Fibroblast of gingiva (primary cell): ENCODE measurements at places on chromosomes 2 and 18.

- DNase-seq: no peak
Observed at GRCh38 chr2:176106581-176107539, at the start of gene HOXD11. TSS of gene HOXD11 (plus strand) at chr2:176107280. CDS start at chr2:176107356, 76 bp downstream.

DNA sequence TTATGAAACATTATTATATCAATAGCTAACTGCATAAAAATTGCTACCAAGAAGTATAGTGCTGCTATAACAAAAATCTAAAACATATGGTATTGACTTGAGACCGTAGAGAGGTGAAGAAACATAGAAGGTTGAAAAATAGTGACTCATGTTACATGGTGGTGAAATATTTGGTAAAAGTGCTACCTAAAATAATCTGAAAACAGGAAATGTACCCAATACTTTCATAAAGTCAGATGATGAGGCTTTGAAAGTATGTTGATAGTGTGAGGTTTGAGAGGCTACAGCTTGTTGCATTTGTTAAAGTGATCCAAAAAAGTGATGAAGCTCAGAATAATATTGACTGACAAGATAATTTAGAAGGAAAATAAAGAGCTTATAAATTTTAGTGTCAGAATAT is 718.7 kb upstream of the SLC8A1 start:
- no peak for DNase-seq

GRCh38 chr2:189188115-189188805 is 8.7 kb upstream of the COL5A2 start:
- no peak for DNase-seq

DNA sequence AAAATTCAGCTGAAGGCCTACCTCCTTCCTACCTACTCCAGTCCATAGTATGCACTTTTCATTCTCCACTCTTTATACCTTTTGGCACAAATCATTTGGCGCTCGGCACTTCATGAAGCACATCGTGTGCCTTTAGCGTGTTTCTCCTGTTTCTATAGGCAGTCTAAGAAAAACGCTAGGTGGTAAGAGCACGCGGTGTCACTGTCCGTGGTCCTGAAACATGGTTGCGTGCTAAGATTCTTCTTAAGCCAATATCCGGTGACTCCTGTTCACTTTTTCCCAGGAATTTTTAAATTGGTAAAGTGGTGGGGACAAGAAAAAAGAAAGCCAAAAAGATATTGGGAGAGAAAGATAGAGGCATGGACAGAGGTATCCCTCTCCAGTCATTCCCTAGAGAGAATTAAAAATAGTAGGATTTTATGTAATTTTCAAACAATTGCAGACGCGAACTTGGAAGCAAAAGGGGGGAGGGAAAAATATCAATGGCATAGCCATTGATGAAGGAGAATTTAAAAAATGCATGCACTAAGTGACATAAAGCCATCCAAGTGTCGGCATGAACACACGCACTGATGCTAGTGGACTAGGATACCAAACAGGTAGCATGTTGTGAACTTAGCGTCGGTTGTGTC is 1.4 kb upstream of the CTNNA2 start:
- no peak for DNase-seq

GRCh38 chr2:170548304-170548703 is 166.8 kb upstream of the SP5 start:
- DNase-seq: no peak

- peak; percentile 21 for DNase-seq
Observed at GRCh38 chr2:158740621-158741020, 54.5 kb upstream of the DAPL1 start.

DNA sequence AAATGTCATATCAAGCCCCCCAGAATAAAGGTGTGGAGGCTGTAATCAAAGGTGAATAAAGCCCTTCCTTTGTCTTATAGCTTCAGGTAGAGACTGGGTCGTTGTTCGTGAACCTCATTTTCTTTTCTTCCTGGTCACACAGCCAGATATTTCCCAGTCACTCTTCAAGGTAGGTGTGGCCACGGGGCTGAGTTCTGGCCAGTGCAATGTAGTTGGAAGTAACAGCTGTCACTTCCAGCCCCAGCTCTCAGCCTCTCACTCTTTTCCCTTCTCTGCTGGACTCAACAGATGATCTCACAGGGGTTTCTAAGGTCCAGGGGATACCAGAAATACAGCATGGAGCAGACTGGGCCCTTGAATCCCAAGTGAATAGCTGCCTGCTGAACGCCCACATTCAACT is 15.8 kb upstream of the TRPM8 start:
- no peak for DNase-seq

GRCh38 chr2:101931402-101931801 is 60.4 kb upstream of the IL1R2 start:
- no peak for DNase-seq

DNA sequence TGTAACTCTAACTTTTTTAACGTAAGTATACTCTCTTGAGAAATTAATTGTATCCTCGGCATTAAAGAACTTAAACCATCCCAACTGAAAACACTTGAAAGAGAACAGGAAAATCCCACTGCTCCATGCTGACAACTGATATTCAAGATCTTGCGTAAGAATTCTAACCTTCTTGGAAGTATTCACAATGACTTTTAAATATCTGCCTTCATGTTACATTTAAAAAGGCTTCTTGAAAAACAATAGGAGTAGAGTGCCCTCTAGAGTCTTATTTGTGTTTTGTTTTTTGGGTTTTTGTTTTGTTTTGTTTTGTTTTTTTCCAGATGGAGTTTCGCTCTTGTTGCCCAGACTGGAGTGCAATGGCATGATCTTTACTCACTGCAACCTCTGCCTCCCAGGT is 65.4 kb upstream of the DNAJC10 start:
- DNase-seq: peak; percentile 78

- DNase-seq: no peak
Observed at GRCh38 chr2:220315098-220315823, 687.8 kb downstream of the SLC4A3 start.

DNA sequence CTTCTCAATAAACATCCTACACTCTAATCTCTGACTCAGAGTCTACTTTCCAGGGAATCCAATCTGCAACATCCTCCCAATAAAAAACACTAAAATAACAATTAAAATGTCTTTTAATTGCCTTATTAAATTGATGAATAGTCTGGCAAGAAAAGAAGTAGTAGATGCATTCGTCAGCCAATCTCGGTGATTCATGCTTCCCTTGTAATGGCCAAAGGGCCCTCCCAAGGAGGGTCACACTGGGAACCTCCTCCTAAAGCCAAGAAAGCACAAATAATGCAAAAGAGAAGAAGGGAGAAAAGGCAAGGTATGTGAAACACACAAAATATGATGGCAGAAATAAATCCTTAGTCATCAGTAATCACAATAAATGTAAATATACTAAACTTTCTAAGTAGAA is 16.8 kb downstream of the ST8SIA5 start:
- no peak for DNase-seq

- DNase-seq: peak; percentile 96
Observed at GRCh38 chr2:110677530-110678456, at the start of gene BUB1. TSS of gene BUB1 (minus strand) at chr2:110678063. CDS start at chr2:110677995, 68 bp downstream.

DNA sequence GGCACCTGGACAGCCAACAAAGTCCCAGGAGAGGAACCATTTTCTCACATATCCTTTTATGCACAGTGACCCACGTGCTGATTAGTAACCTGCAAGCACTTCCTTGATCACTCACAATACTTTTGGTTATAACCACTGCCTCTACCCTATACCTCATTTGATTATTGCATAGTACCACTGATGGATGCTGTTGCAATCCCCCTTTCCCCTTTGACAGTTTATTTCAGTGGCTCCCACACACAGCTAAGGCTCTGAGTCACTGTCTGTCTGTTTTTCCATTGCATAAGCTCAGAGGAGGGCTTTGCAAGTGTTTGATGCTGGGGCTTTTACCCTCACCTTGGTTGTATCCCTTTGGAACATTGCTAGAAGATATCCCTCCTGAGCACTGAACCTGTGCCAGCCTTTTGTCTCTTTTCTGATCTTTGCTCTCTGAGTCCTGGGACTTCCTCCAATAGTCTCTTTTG is 101.7 kb upstream of the RBBP8 start:
- peak; percentile 40 for DNase-seq

DNA sequence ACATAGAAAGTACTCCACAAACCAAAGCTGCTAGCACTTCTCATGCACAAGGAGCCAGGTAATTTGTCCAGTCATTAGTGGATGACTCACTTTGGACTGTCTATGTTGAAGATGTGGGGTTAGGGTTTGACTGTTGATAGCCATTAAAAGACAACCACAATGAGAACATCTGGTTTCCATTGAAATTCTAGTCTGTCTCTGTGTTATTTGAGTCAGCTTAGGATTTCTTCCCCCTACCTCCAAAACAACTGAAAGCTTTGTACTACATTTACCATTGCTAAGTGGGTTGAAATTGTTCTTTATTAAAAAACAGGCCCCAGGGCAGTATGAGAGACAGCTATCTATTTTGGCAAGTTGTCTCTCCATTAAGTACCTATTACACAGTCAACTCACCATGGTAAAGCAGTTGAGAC is 50.2 kb upstream of the ANKRD44 start:
- peak; percentile 29 for DNase-seq

- DNase-seq: no peak
Observed at GRCh38 chr2:159090514-159091201, 122.2 kb downstream of the TANC1 start.

DNA sequence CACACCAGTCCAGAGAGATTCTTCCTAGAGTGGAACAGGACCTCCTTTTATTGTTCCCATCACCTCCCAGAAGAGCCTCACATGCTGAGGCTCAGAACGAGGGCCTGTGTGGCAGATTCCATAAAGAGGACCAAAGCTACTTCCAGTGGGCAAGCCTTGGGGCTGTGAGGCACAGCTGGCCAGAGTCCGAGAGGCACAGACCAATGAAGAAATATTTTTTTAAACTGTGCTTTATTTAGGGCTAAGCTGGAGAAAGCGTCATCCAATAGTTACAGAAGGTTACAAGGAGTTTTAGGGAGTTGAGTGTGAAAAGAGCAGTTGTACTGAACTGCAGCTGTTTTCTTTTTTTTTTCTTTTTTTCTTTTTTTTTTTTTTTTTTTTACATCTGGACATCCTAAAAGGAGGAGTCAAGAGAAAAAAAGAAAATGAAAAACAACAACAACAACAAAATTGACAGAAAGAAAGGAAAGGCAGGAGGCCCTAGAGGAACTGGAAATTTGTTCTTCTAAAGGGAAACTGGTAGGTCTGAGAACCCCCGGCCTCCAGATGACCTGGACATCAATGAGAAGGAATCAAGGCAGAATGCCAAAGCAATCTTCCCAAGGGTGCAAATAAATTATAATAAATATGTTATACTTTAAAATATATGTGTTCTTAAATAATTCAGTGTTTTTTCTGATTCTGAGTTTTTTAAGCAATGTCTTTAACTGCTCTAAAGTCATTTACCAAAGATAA is 322.6 kb downstream of the CELF4 start:
- no peak for DNase-seq

DNA sequence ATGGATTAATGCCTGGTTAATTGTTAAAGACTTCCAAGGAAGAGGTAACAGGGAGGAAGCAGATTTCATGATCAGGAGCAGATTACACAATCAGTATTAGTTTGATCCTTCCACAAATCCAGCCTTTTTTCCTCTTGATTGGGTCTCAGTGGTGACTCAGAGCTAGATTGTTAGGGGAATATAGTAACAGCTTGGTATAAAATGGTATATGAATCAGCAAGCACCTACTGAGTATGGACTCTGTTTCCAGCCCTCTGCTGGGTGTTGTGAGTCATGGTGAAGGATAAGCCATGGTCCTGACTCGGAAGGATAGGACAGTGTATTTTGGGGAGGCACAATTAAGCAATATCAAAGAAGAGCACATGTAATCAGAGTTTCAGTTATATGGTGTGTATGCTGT is 272.4 kb upstream of the DPP10 start:
- DNase-seq: no peak

GRCh38 chr2:24332791-24333540 is 27.4 kb downstream of the ITSN2 start:
- no peak for DNase-seq

DNA sequence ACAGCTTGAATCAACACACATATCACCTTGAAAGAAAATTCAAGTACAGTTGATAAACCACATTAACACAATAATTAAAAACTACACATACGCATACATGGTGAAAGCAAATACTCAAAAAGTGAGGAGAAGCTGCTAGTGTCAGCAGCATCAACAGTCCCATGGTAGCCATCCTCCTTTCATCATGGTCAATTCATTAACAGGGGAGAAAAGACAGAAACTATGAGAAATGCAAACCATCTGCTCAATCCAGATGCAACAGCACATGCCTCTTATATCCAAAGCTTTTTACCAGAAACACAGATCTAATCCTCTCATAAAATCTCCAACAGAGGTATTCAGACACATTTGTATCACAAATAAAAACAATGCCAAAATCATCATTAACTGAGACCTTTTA is 81.9 kb upstream of the CHRNA1 start:
- DNase-seq: peak; percentile 9

- DNase-seq: peak; percentile 14
Observed at GRCh38 chr18:56067214-56067894, 479.4 kb upstream of the TCF4 start.

GRCh38 chr2:150911766-150912280 is 349.8 kb downstream of the RBM43 start:
- peak; percentile 95 for DNase-seq

DNA sequence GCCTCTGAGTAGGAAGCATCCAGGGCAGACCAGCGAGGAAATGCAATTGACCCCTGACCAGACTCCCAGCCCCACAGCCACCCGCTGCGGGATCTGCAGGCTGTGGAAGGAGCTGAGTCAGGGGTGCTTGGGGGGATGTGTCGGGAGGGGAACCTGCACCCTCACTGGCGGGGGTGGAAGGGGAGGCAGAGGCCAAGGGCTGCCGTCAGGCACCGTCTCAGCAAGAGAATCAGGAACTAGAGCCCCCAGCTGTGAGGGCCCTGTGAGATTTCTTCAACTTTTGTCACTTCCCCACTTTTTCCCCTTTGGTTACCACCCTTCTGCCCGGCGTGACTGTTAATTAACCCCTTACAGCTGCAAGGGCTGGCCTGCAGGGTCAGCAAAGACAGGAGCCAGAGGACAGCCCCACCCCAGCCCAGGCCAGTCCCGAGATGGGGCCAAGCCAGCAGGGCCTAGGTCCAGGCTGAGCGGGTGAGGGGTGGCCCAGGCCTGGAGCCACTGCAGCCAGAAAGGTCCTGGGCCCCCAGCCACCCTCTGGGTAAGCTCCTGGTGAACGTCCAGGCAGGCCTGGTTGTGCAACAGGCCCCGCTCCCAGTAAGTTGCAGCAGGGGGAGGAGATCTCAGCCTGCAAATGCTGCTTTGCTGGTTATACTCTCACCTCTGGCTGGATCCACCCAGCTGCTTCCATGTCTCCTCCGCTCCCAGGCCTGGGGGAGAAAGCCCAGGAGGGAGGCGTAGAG is 147.0 kb upstream of the ID2 start:
- peak; percentile 18 for DNase-seq

DNA sequence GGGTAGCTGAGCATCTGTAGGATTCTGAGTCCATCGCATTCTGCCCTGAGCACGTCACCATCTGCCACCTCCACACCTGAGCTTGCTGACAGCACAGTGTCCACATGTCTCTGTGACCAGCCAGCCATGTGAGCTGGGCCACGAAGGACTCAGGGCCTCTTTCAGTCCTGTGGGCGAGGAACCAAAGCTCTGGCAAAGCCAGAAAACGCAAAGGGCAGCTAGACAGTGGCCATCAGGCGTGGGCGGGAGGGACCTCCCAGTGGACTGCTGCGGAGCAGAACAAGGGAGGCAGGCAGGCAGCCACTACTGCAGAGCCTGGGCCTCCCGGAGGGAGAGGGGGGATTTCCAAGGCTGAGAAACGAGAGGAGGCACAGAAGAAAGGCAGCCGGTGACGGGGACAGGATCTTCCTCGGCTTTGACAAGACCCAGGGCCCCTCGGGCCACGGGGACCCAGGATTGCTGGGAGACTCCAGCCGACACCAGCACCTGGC is 274.6 kb upstream of the SALL3 start:
- DNase-seq: no peak

GRCh38 chr2:18369760-18370159 is 190.7 kb downstream of the RDH14 start:
- no peak for DNase-seq
